Purkinje cell (primary cell): ENCODE measurements at places on chromosomes 4 and X. TPM values are rescaled to one million over a fixed set of nuclear protein-coding genes. Genes with fewer than 3 reads are reported as not detected.

The AVPR2 gene
- not detected in 2 replicates for polyA plus RNA-seq

The GLRA3 gene
- 13.2 and 18.9 TPM in 2 replicates for polyA plus RNA-seq

The EDA gene
- 0.52 and 3.0 TPM in 2 replicates for polyA plus RNA-seq

The TRIM61 gene
- polyA plus RNA-seq = 3.1 and 3.8 TPM in 2 replicates
